T-helper 9 cell (primary cell): ENCODE measurements at places on chromosomes 12 and 14.

GRCh38 chr14:68563251-68564131 is 229.4 kb downstream of the ZFP36L1 start:
- no peak for DNase-seq

- no peak for DNase-seq
These were observed at the start of gene C1S for GRCh38 chr12:7060353-7060954. C1S (plus strand) TSS chr12:7060718; CDS start chr12:7061913, 1,195 bp downstream.

DNA sequence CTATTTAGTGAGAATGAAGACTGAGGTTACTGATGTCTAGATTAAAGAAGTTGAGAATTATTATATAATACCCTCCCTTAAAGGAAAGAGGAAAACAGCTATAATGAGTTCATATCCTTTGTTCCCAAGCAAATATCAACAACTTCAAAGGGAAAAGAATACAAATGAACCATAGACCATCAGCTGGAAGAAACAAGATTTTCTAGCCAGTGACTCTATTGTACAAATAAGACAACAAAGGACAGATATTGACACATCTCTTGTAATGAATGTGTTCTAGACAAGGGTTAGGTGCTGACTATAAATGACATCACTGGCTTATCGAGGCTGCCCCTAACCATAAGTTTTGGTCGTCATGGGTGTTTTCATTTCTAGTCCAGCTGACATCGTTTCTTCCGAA is 48.2 kb downstream of the SLC38A4 start:
- no peak for DNase-seq

DNA sequence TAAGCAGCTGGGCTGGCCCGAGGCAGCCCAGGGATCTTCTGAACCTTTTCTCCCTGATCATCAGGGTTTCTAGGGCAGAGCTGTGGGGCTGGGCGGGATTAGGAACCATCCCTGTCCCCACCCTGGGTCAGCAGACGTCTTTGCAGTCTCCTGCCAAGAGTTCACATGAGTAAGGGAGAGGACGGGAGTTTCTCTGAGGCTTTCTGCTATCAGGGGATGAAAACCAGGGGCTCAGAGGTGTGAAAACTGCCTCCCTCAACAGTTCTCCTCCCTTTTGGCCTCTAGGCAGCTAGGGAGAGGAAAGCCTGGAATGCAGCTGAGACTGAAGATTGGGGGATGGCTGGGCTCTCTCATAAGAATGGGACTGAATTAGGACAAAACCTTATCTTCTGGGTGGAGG is 7.9 kb downstream of the ZNF385A start:
- no peak for DNase-seq

DNA sequence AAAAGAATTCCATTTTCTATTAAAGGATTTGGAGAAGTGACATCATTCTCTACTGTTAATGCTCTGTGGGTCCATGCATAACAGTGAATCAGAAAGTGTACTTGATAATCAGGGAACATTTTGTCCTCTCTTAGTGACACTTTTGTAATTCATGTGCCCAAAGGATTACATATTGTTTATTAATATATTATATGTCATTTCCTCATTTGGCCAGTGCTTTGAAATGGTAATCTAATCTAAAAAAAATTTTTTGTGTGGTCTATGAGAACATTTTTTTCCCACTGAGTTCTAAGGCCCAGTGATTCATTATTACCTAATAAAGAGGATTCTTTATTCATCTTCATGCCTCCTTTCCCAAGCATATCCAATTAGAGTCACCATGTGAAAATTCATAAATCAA is 79.7 kb upstream of the MYF6 start:
- DNase-seq = no peak

- DNase-seq = no peak
These were observed 45.6 kb downstream of the EVL start for GRCh38 chr14:100110816-100111215.

DNA sequence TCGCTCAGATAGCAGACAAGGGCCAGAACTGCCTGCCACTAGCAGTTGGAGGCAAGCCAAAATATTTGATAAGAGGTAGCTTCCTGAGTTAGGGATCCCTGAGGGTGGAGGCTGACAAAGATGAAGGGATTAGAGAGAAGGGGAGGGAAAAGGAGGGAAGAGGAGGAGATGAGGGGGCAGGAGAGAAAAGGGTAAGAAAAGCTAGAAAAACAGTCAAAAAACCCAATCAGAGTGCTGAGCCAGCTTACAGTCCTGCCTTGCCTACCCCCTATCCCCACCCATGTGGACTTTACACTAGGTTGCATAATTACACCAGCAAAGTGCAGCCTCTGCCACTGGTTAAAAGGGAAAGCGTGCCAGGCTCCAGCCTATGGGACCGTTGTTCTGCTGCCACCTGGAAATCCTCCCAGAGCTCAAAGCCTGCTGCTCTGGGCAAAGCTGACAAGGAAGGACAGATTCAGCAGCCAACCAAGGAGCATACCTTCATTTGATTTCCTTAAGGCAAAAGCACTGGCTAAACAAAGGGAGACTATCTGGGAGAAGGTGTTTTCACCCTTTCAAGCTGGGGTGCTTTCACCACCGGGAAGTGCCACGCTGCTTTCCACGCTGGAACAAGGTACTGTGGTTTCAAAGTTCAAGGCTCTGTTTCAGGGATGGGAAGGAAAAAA is 3.8 kb upstream of the NUMB start:
- DNase-seq = no peak

DNA sequence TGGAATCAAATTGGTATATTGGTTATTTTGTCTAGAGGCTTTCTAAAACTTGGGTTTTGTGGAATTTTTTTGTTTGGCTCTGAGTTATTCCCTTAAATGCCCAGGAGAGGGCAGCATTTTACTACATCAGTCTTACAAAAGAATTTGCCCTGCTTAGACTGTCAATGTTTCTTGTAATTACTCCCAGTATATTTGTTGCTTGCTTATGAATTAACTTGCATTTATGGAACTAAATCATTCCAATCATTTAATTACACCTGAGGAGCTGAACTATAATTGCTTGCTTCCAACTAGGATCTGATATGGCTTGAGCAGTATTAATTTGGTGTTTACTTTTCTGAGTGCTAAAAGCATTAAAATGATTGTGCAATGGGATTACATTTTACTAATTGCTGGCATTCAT is 48.7 kb downstream of the MIPOL1 start:
- no peak for DNase-seq

GRCh38 chr12:68686262-68686594 is 550 bp upstream of the NUP107 start:
- DNase-seq = no peak

DNA sequence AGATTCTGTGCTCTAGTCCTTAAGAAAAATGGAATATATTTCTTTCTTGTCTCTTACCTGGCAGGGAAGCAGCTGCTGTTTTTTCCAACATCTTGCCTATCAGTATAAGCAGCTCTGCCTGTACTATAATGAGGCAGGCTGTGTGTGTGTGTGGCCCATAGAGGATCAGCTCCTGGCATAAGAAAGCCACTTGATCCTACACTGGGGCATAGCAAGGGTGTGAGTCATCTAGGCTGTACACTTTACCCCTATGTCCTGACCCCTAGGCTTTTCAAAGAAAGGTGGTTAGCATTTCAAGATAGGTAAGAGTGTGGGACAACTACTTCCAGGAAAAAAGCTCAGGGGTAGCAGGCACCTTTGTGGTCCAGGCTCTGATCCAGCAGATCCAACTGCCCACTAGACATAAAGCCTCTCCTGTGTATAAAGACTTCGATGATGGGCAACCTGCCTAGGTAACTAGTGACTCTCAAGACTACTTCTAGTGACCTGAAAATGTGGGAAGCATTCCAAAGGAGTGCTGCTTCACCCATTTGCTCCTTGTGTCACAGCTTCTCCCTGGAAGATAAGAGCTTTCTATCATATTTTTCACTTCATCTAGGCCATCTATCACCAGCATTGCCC is 4.9 kb upstream of the SENP1 start:
- DNase-seq = no peak

GRCh38 chr12:76915361-76916169 is 36.7 kb upstream of the CSRP2 start:
- no peak for DNase-seq

DNA sequence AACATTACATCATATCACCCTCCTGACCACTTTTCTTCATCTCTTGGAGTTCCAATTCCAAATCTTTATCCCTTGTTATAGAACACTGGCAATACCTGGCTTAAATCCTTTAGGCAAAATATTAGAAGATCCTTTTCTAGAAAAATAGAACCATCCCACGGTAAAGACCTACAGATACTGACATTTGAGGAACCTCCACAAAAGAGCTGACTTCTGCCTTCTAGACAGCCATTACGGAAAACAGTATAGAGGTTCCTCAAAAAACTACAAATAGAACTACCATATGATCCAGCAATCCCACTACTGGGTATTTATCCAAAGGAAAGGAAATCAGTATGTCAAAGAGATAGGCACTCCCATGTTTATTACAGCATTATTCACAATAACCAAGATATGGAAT is 241.7 kb upstream of the AMIGO2 start:
- DNase-seq = no peak

DNA sequence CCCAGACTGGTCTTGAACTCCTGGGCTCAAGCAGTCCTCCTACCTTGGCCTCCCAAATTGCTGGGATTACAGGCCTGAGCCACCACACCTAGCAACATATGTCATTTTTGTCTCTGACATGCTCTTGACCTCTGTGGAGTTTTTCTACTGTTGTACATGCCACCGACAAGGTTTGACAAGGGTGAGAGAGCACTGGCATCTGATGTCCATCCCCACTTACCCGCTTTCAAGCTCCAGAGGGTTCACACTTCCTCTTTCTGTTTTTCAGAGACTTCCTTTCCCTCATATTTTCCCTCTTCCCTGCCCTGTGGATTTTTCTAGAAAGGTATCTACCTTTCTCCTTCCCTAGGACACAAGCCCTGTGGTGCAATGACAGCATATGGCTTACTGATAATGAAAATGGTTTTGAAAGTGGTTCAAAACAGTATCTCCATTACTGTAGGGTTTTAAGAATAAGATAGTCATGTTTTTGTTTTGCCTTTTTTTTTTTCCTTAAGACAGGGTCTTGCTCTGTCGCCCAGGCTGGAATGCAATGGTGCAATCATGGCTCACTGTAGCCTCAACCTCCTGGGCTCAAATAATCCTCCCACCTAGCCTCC is 27.7 kb upstream of the PLEKHG3 start:
- no peak for DNase-seq

DNA sequence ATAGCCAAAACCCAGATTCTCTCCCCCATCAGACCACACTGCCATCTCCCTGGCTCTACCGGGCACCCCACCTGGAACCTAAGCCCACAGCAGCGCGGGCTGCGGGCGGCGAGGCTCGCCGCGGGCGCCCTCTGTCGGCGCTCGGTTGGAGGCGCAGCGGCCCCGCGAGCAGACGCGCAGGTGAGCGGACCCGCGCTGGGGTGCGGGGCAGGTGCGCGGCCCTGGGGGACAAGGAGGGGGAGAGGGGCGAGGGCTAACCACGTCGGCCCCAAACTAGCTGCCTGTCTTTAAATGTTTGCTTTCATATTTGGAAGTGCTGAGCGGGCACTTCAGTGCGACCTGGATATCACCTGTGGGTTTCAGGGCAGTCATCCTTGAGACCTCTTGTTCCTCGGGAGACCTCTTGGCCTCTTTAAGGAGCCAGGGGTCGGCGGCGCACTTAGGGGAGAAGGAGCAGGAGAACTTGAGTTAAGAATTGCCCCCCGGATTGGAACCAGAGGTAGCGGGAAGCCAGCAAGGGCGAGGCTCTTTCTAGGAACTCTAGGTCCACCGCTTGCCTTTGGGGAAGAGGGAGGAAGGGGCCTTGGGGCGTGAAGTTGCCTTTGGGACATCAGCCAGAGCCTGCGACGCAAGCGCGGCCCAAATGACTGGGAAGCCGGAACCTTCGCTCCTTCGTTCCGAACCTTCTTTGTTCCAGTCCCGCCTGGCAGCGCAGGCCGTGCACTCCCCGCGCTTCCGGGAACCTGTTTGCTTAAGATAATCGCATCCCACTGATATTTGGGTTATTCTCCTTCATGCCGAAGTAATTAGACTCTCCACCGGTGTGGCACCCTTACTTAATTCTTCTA is 78.7 kb downstream of the NEDD1 start:
- DNase-seq = peak; percentile 27
